ENCODE measurements at places on chromosomes 1 and 21.

DNA sequence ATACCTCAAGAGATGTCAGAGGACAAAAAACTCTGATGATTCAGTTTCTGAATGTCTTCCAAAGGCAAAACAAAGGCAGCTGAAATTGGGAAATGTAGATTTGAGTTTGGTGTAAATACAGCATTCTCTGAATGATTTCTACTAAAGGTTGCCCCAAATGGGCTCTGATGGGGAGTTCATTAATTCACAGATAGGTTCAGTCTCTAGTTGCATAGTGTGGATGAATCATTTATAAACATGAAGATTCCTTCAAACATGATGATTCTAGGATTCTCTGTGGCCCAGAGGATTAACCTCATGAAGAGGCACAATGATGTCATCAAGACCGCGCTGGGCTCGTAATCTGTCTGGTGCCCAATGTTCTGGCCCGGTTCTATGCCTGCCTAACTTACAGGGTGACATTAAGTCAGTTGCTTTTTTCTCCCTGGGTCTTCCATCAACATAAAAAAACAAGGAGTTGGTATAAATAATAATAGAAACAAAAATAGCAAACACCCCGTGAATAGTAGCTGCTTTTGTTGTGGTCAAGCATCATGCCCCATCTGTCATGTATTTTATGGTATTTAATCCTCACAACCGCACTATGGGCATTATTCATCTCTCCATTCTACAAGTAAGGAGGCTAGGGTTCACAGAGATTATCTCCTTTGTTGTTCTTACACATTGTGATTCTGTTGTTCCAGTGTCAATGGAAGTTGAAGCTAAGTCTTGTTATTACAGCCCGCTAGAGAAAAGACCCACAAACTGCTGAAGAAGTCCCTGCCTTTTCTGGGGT lies 509.6 kb upstream of the USP24 start:
- no peak for DNase-seq

DNA sequence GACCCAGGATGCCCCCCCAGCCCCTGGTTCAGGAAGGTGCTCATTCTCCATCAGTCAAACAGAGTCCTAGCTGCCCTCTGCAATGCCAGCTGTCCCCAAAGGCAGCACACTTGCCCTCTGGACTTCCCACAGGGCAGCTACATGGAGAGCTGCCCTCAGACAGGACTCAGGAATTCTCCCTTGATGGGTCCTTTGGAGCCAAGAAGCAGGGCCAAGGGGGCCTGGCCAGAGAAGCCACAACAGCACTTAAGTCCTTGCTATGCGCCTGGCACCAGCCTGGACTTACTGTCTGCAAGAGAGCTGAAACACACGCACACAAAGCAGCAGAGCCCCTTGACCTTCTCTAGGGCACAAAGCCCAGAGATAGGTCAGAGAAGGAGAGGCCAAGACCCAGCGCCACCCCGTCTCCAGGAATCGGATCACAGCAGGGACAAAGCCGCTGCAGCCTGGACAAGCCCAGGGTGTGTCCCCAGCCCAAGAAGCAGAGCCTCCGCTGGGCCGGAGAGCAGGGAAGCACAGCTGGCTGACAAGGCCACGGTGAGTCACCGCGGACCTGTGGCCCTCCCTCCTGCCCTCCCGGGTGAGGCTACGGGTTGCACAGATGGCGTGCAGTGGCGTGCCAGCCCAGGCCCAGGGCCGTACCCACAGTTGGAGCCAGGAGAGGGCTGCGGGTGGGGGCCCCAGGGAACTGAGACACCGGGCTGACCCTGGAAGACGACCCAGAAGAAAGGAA lies 1.7 kb downstream of the WNT9A start:
- no peak for DNase-seq

GRCh38 chr1:212760126-212760823 lies 31.3 kb downstream of the NSL1 start:
- peak; percentile 70 for DNase-seq

- no peak for DNase-seq
Observed at GRCh38 chr1:174580801-174581200, 133.0 kb downstream of the GPR52 start.
